ENCODE measurements at places on chromosomes 1 and 21.

- DNase-seq = no peak
Observed at GRCh38 chr1:98003442-98003841, 82.6 kb upstream of the DPYD start.

DNA sequence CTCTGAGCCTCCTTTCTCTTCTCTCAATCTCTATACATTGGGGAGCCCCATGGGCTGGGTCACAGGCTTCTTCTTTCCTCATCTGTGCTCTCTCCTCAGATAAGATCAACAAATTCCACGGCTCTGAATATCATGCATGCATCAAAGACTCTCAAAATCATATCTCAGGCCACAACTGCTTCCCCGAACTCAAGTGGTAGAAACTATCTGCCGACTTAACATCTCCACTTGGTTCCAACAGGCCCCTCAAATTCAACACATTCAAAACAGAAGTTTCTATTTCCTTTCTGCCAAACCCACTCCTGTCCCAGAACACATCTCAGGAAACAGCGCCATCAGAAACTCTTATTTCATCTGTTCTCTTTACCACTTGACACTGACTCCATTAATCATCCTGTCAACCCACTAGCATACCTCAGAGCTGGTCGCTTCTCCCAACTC lies 16.7 kb downstream of the DDX59 start:
- no peak for DNase-seq

DNA sequence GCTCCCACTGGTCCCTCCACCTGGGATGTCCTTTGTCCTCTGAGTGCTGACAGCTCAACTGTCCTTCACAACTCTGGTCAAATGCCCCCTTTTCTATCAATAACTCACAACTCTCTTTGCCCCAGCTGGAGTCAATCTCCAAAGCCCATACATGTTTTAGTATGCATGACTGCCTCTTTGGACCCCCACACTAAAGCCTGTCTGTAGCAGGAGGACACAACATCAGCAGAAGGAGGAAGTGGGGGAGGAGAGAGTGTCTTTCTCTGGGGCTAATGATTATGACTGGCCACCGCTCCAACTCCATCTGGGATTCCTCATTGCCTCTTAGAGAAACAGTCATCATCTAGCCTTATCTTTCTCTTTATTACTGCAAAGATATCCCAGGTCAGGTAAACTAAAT lies 186.6 kb upstream of the FGGY start:
- no peak for DNase-seq

- DNase-seq = peak; percentile 11
Observed at GRCh38 chr1:219990782-219991510, 55.4 kb downstream of the EPRS1 start.

DNA sequence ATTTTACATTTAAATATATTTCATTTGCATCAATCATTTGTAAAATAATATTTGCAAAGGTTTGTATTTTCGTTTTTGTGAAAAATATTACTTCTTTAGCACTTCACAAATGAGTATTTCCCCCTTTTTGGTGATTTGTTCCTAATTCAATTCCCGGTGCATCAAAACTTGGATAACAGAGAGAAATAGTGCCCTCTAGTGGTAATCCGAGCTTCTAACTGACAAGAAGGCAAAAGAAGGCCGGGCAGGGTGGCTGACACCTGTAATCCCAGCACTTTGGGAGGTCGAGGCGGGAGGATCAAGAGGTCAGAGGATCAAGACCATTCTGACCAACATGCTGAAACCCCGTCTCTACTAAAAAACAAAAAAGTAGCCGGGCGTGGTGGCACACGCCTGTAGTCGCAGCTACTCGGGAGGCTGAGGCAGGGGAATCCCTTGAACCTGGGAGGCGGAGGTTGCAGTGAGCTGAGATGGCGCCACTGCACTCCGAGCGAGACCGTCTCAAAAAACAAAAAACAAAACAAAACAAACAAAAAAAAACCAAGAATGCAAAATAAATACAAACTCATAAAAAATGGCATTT lies 137.7 kb downstream of the COL11A1 start:
- DNase-seq = peak; percentile 21

GRCh38 chr1:20329793-20330542 lies 39.3 kb downstream of the VWA5B1 start:
- DNase-seq = no peak

DNA sequence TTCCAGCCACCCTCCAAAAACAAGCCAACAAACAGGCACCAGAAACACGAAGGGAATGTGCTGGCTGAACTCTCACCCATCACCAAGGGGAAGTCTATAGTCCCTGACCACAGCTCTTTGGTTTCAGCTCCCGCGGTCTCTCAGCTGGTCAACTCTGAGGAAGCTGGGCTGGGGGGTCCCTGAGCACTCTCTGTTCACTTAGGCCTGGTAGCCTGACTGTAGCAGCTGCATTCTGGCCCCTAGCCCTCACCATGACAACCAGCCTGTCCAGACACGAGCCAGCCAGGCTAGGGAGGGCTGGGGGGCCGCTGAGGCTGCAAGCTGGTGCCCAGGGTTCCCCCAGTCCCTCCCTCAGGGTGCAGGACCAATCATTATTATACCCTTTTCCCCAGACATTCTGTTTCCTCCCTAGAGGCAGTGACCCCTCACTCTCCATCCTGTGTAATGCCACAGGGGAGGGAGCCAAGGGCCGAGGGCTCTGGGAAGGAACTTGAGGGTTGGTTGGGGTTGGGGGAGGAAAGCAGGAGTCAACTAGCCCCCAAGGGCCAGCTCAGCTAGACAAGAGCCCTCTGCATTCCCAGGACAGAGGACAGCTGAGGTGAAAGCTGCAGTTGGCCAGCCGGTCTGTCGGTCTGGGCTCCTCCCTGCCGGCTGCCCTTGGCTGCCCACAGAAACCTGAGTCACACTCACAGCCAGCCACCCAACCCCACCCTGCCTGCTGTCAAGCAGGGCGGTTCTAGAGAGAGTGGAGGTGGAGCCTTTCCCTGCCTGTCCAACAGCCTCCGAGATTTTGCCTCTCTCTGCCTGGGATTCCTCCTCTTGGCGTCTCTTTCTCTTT lies 1.2 kb upstream of the TRAPPC3 start:
- peak; percentile 90 for DNase-seq

DNA sequence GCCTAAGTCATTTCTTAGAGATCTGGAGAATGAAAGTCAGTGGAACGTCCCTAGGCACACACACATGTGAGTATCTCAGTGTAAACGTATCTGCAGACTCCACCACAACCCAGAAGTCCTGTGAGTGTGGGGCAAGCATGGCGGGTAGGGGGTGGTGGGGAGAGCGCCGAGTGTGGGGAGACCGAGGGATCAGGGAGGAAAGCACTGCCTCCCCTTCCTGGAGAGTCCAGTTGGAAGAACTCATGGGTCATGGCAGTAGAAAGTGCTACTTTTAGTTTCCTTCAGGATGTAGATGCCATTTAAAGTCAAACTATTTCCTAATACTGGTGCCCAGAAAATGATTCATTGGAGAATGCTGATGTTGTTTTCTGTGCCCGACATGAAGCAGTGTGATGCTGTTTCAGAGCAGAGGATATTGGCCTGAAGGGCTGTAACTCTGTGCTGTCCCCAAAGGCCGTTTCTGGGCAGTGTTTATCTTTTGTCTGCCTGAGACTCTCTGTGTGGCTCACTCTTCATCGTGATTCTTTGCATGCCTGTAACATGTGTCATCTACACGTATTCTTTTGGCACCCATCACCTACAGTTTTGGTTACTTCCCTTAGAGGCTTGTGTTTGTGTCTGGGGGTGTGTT lies 45.7 kb upstream of the TSPAN2 start:
- no peak for DNase-seq

GRCh38 chr1:245983294-245983967 lies 523.6 kb downstream of the SMYD3 start:
- no peak for DNase-seq

DNA sequence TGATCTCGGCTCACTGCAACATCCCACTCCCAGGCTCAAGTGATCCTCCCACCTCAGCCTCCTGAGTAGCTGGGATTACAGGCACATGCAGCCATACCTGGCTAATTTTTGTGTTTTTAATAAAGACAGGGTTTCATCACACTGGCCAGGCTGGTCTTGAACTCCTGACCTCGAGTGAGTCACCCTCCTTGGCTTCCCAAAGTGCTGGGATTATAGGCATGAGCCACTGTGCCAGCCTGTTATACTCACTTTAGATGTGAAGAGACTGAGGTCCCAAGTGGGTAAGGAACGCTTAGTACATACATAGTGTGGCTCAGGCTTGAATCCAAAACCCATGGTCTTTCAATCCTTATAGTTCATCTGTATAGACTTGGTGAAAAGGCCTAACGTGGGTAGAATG lies 63.7 kb upstream of the EPS8L3 start:
- no peak for DNase-seq

GRCh38 chr1:67013573-67013972 lies 40.4 kb downstream of the SLC35D1 start:
- no peak for DNase-seq

DNA sequence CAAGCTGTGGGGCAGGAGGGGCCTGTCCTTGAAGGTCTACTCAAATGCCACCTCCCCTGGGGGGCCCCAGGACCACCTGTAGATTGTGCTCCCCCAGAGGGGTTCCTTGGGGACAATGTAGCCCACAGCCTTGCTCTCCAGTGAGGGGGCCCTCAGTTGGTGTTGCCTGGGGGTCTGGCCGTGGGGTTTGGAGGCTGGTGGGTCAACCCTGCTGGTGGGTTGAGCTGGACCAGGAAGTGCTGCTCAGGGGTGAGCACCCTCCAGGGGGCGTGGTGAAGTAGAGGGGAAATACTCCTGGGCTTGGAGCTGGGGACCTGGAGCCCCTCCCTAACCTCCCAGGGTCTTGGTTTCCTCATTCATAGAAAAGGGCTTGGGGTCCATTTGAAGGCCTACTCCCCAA lies 143.6 kb upstream of the WNT4 start:
- DNase-seq = no peak

- DNase-seq = no peak
Observed at GRCh38 chr1:62912028-62912638, 128.2 kb downstream of the ATG4C start.

GRCh38 chr1:114524944-114525343 lies 13.9 kb upstream of the TRIM33 start:
- DNase-seq = no peak

- DNase-seq = no peak
Observed at GRCh38 chr1:223456747-223457146, 63.5 kb downstream of the CCDC185 start.

- no peak for DNase-seq
Observed at GRCh38 chr1:207006914-207007313, 25.6 kb downstream of the C1orf116 start.

DNA sequence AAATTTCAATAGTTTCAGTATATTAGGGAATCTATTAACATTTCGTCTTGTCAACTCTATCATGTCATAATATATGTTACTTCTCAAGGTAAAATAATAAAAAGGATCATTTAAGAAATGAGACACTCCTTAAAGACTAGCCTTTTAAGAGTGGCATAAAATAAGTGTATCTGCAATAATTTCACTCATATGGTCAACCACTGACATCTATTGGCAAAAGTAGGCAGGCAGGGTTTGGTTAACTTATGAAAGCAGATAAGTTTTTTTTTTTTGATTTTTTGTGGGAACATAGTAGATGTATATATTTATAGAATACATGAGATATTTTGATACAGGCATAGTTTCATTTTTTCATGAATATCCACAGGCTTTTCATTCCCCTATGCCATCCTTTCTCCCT lies 5.5 kb upstream of the RGS21 start:
- peak; percentile 30 for DNase-seq

DNA sequence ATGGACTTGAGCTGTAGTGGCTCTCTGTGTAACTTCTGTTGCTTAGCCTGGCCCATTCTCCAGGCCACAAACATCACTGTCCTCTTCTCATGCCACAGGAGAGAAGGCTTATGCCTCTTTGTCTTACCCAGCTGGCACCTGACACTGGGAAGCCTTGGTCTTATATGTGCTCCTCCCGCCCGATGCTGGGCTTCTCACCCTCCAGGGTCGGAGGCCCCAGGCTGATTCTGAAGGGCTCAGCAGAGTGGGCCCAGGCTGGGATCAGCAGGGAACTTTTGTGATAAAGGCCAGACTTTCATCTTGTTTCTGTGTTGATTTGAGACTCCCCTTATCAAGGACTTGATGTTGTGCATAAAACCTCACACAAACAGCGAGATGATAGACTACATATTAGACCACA lies 29.8 kb downstream of the TRPM2 start:
- DNase-seq = no peak

GRCh38 chr1:119647734-119648619 lies at the start of gene ZNF697:
Gene ZNF697, minus strand, starts transcription at chr1:119648266. Its CDS starts 22,166 bp downstream, at chr1:119626100.
- peak; percentile 99 for DNase-seq

- no peak for DNase-seq
Observed at GRCh38 chr1:19665186-19665495, 466 bp downstream of the HTR6 start.

- DNase-seq = no peak
Observed at GRCh38 chr1:42904434-42904833, 54.2 kb downstream of the SLC2A1 start.

GRCh38 chr1:86207323-86207722 lies 50.8 kb upstream of the COL24A1 start:
- DNase-seq = peak; percentile 2

DNA sequence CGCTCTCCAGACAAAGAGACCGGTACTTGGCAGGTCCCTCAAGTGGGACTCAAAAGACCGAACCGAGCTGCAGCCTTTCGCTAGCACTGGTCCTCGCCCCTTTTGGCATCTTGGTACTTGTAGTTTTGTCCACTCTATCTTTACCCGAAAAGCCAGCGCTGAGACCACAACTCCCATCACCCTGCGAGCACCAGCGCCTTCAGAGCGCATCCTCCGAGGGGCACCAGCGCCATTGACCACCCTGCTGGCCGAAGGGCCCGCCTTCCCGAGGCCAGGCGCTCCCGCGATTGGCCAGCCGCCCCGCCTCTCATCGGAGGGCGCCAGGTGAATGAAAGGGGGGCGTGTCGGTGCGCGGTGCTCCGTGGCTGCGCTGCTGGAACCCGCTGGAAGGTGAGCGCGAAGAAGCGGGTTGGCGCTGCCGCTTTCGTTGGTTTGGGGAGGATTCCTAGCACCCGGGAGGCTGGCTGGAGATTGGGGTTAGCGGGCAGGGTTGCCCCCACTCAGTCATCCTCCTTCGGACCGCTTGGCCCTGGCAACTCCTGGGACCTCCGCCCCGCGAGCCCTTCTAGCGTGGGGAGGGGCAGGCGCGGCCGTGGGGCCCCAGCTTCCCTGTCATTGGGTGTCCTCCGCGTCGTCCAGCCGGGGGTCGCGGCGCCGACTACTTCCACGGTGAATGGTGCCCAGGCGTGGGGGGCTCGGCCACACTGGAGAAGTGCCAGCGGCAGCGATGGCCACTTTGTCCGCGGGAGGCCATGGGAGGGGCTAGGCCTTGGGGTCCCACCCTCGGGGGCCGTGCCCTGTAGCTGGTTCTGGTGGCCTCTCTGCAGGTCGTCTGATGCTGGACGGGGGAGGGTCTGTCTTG lies at the start of gene ZBTB8B:
Gene ZBTB8B, plus strand, starts transcription at position 357 of the 862 bp plus-strand sequence. CDS start 5,553 bp downstream, outside the sequence.
- DNase-seq = peak; percentile 95

- peak; percentile 24 for DNase-seq
Observed at GRCh38 chr1:243558576-243558975, 291.5 kb downstream of the AKT3 start.

GRCh38 chr21:41942457-41942856 lies 11.4 kb downstream of the C2CD2 start:
- DNase-seq = no peak

- DNase-seq = no peak
Observed at GRCh38 chr1:31904339-31905092, 33.7 kb downstream of the PTP4A2 start.

- DNase-seq = no peak
Observed at GRCh38 chr1:15020943-15021745, 132.4 kb upstream of the TMEM51 start.

GRCh38 chr1:48596046-48596445 lies 124.0 kb upstream of the SPATA6 start:
- no peak for DNase-seq

- no peak for DNase-seq
Observed at GRCh38 chr1:153070243-153070642, 1.2 kb downstream of the SPRR2B start.
